ENCODE measurements at places on chromosomes 3 and 15. TPM values are rescaled to one million over a fixed set of nuclear protein-coding genes. Genes with fewer than 3 reads are reported as not detected.
A peak's percentile ranks its signal among the peaks of the same experiment; 100 is the strongest.

DNA sequence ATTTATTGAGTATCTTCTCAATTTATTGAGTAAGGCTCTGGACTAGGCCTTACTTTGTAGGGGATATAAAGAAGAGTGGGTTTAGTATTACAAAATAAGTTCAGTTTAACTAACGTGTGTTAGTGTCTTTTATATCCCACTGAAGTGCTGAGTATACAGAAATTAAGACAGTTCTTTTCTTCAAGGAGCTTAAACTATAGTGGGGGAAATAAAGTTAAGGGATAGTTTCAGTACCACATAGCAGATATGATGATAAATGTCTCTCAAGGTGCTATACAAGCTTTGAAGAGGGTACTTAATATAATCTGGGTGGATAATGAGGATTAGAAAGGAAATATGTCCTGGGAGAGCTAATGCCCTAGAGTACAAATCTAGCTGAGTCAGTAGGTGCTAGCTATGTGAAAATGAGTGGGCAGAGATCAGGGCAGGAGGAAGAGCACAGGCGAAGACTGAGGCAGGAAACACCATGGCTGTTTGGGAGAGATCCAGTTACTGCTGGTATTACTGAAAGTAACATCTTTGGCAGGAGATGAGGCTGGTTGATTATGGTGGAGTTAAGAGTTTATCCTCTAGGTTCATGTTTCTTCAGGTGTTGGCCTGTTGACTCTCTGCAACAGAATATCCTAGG lies 46.0 kb downstream of the TEX9 start:
- DNase-seq, result no peak

- no peak for DNase-seq
Measured at GRCh38 chr3:73070675-73071575, 9.5 kb downstream of the EBLN2 start.

DNA sequence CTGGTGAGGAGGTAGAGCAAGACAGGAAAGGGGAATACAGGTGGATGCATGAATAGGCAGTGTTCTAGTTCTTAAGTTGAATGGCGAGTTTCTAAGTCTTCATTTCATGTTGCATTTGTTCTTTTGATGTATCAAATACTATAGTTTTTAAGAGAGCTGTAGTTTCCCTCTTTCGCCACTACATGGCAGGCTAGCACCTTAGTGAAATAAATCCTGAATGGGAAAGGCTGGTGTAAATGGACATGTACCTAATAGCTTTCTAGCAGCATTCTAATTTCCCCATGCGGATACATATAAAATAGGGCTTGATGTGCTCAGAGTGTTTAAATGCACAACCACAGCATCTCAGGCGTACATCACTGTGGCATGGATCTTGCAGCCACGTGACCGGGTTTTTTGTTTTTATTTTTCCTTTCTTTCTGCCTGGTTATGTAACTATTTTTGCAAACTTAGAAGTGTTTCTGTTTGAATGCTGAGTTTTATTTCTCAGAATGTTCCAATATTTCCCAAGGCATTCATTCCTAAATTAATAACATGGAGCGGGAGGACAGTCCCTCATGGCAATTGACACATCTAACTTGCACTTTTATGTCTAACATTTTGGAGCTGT lies 23.5 kb upstream of the CLN6 start:
- DNase-seq, result peak; percentile 82

DNA sequence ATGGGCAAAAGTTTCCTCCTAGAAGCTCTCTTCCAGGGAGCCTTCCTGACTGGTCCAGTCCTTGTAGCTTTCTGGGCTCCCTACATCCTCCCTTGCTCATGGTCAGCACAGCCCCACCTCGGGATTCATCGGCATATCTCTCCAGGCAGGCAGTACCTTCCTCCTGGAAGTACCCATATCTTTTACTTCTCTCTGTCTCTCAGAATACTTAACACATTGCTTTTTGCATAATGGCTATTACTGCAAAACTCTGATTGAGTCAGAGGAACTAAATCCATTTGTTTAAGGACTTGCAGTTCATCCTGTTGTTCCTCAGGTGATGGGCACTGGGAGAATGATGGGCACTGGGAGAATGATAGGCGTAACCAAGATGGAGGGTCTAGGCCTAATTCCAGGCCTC lies 13.8 kb upstream of the ZBTB38 start:
- no peak for DNase-seq

DNA sequence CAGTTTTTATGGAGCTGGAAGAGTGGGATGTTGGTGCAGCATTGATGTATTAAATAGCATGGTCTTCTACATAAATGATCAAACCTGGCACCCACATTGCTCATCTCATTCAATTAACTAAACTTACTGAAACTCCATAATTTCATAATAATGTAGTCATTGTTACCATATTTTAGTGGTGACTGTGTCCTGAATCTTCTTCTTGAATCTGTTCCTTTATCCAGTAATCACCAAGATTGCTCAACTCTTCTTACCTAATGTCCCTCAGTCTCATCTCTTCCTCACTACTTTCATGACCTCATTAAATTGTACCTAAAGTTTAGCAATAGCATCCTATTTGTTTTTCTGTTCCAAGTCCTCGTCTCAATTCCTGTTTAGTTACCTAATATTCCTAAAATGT lies 69.8 kb downstream of the FGF7 start:
- peak; percentile 11 for DNase-seq

DNA sequence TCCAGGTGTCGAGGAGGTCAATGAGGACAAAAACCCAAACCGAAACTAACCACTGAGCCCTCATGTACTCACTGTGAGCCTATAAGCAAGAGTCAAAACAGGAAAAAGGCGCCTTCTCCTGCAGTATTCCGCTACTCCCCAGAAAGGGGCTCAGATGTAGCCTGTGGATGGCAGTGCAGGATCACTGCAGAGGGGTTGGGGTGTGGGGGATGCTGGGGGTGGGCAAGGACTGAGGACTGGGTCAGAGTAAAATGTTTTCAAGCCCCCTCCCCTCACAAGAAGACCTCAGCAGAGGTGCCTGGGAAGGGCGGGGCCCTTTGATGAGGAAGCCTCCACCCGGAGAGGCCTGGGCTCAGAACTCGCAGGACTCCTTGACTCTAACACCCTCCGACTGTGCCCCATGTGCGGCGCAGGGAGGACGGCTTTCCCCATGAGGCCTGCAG lies 170.1 kb downstream of the OSBPL10 start:
- DNase-seq, result no peak

GRCh38 chr15:37076543-37076942 lies 23.8 kb downstream of the MEIS2 start:
- no peak for DNase-seq

Gene CLEC3B
- total RNA-seq, result 2.4 TPM

Gene MUSTN1
- total RNA-seq, result 1.3 TPM

All from RPMI7951 (cell line).